ENCODE measurements at places on chromosomes 4 and X. TPM values are rescaled to one million over a fixed set of nuclear protein-coding genes. Genes with fewer than 3 reads are reported as not detected.

GRCh38 chr4:144901141-144901540, 196.9 kb downstream of the ANAPC10 start:
- DNase-seq, result no peak
- H3K36me3 ChIP-seq, result no peaks in the 10 kb centered on the region

DNA sequence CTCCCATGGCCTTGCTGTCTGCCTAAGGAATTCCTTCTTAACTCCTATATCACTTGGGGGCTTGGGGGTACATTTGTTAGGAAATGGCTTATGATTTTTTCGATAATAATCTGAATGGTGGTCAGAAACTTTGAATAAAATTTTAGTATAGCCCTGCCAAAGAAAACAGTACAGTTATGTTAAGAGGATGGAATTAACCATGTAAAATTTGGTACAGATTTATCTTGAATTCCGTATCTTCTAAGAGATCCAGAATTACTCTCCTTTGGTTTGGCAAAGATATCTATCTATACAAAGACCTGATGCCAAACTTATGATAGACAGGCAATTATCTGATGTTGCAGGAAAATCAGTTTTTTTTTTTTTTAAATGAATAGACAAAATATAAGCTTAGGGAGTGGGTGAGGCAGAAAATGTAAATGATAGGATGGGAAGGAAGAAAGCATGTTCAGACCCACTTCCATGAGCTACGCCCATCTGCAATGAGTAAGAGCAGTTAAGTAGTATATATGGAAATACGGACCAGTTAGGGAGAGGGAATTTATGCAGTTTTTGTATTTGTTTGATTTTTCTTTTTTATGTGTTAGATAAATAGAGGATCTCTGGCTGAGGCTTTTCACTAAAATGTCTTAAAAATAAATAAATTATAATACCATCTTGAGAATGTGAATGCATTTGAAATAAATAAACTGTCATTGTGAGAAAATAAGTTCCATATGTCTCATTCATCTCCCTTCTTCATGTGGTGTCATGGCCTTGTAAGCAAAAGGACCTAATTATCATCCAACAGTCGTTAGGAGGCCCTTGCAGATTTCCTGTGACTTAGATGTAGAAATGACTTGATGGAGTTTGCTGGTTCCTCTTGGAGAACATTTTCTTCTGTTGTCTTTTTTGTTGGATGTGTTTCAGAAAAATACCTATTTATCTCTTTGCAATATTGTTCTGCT, 389.6 kb downstream of the ARHGAP24 start:
- no peaks in the 10 kb centered on the region for H3K27me3 ChIP-seq
- H3K4me1 ChIP-seq, result no peaks in the 10 kb centered on the region
- peaks cover 5% of the 10 kb centered on the region for H3K36me3 ChIP-seq
- no peak overlapping the region for H3K27ac ChIP-seq
- H3K4me3 ChIP-seq, result no peak overlapping the region
- DNase-seq, result no peak

DNA sequence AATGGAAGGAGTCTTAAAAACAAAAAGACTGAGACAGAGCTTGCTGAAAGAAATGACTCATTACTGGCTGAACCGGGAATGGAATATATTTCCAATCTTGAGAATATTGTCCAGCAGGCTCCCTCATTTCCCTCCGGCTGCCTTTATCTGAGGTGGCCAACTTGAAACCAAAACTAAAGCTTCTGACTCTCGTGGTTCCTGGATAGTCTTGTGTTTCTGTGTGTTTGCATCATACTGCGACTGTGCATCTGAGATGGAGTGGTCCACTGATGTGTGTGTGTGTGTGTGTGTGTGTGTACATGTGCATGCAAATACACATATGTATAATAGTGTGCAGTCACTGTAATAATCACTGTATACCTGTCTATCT, 145.6 kb upstream of the SCML1 start:
- H3K4me1 ChIP-seq, result peaks cover 30% of the 10 kb centered on the region
- H3K27me3 ChIP-seq, result peaks cover 20% of the 10 kb centered on the region
- peak overlapping the region; percentile 38 for H3K4me3 ChIP-seq
- peak overlapping the region; percentile 30 for H3K27ac ChIP-seq

GRCh38 chr4:3387943-3388361, 53.8 kb upstream of the HGFAC start:
- peaks cover 52% of the 10 kb centered on the region for H3K4me1 ChIP-seq
- H3K27ac ChIP-seq, result peak overlapping the region; percentile 98
- DNase-seq, result peak; percentile 74
- peaks cover 16% of the 10 kb centered on the region for H3K36me3 ChIP-seq
- peak overlapping the region; percentile 81 for H3K4me3 ChIP-seq

DNA sequence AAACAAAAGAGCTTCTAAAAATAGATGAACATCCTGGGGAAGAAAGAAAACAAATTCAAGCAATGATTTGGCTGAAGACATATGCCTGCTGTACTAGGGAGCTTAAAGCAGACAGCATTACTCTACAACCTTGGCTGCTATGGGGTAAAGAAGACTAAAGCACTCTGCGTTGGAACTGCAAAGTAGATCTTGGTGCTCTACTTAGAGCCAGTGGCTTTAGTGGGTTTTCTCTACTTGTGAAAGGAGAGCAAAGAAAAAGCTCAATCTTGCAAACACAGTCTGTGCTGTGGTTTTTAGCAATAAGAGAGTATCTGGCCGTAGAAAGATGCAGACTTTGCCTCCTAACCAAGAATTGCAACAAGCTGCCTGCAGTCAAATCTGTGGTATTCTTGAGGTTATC, 334.7 kb upstream of the NDST3 start:
- no peak for DNase-seq
- no peaks in the 10 kb centered on the region for H3K27me3 ChIP-seq
- no peak overlapping the region for H3K4me3 ChIP-seq

DNA sequence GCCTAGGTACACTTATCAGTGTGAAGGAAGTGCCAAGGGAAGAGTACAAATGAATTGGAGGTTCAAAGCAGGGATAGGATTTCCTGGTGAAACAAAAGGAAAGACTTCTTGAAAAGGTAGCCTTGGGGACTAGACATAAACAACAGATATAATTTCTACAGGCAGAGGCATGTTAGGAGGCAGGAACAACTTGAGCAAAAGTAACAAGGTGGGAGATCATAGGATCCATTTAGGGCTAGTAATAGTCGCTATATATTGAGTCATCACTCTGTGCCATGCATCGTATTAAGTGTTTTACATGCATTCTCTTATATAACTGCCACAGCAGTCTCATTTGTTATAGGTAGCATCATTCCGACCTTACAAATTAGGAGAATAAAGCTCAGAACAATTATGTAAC, 98.3 kb upstream of the EOLA2 start:
- H3K27ac ChIP-seq, result no peak overlapping the region
- H3K27me3 ChIP-seq, result no peaks in the 10 kb centered on the region
- H3K36me3 ChIP-seq, result peaks cover 6% of the 10 kb centered on the region
- no peak overlapping the region for H3K4me3 ChIP-seq

GRCh38 chrX:30039768-30040167, 175.6 kb upstream of the MAGEB2 start:
- H3K4me3 ChIP-seq, result no peak overlapping the region
- no peaks in the 10 kb centered on the region for H3K36me3 ChIP-seq
- H3K27me3 ChIP-seq, result peaks cover 13% of the 10 kb centered on the region
- DNase-seq, result no peak
- no peaks in the 10 kb centered on the region for H3K4me1 ChIP-seq

- DNase-seq, result peak; percentile 56
- H3K4me3 ChIP-seq, result peak overlapping the region; percentile 58
- H3K4me1 ChIP-seq, result peaks cover 30% of the 10 kb centered on the region
- H3K27me3 ChIP-seq, result no peaks in the 10 kb centered on the region
- peaks cover 13% of the 10 kb centered on the region for H3K36me3 ChIP-seq
- no peak overlapping the region for H3K27ac ChIP-seq
Measured at GRCh38 chr4:15936495-15936894, 2.0 kb downstream of the FGFBP1 start.

GRCh38 chr4:80065601-80066000, 7.4 kb downstream of the ANTXR2 start:
- H3K4me3 ChIP-seq, result no peak overlapping the region
- no peak overlapping the region for H3K27ac ChIP-seq
- peaks cover 4% of the 10 kb centered on the region for H3K36me3 ChIP-seq
- no peak for DNase-seq

The GCNA gene
- total RNA-seq, result 3.4 TPM

The PRDX4 gene
- 157 TPM for total RNA-seq

The TMEM47 gene
- 1.6 TPM for total RNA-seq

Data from MCF 10A (cell line).